ENCODE measurements at places on chromosomes 12 and 14.
A peak's percentile ranks its signal among the peaks of the same experiment; 100 is the strongest.

- no peak for DNase-seq
Measured at GRCh38 chr12:57779736-57780135, 2.9 kb upstream of the TSFM start.

DNA sequence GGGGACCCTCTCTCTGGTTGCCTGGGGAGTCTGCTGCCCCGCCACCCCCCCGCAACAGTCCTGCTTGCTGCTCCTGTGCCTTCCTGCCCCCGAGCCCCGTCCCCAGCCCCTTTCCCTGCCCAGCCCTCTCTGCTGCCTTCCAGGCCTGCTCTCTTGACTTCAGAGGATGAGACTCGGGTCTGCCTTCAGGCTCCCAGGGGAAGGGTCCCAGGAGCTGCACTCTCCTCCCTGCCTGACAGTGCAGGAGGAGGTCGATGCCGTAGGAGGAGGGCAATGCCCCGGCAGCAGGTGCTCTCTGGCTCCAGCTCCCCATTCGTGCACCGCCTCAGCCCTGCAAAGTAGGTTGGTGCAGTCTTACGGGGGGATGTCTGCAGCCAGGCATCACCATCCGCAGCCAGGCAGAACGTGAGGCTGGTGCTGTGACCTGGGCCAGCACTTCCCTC, 185.1 kb upstream of the C14orf180 start:
- no peak for DNase-seq

DNA sequence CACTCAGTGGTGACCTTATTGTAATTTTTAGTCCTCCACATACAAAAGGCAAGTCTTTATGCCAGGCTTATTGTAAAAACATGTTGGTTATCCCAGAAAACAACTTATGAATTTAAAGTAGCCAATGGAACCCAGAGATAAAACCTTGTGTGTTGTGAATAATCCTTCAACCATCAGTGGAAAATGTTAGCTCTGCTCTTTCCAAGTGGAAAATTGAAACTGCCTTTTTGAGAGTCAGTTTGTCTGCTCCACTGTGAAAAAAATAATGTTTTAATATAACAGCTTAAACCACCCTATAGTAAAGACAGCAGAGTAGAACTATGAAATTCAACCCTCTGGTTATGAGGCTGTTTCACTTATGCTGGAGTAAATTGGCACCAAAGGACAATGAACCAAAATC, 112.0 kb downstream of the TTLL5 start:
- no peak for DNase-seq

DNA sequence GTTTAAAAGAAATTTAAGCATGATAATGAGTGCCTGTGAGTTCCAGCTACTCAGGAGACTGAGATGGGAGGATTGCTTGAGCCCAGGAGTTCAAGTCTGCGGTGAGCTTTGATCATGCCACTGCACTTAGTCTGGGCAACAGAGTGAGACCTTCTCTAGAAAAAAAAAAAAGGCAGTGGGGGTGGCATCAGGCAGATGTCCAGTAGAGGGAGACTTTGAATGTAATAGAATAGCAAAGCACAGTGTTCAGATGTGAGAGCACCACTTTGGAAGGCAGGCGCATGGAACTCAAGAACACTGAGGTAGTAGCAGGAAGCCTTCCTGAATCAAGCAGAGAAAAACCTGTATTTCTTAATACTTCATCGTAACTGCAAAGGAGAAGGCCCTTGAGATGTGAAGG, 394.5 kb upstream of the GARIN6 start:
- DNase-seq = no peak

GRCh38 chr14:67683842-67684241, 9.4 kb upstream of the VTI1B start:
- DNase-seq = no peak

- DNase-seq = no peak
Measured at GRCh38 chr12:89084751-89085150, 267.6 kb downstream of the DUSP6 start.

GRCh38 chr12:4434706-4435425, 10.7 kb downstream of the FGF6 start:
- DNase-seq = no peak

GRCh38 chr14:61147831-61148549, 133.1 kb downstream of the TMEM30B start:
- DNase-seq = no peak

GRCh38 chr12:10673659-10674384, at the start of gene STYK1:
Gene STYK1 (minus strand): TSS chr12:10674052. CDS start chr12:10634618, 39,434 bp downstream.
- DNase-seq = peak; percentile 76

DNA sequence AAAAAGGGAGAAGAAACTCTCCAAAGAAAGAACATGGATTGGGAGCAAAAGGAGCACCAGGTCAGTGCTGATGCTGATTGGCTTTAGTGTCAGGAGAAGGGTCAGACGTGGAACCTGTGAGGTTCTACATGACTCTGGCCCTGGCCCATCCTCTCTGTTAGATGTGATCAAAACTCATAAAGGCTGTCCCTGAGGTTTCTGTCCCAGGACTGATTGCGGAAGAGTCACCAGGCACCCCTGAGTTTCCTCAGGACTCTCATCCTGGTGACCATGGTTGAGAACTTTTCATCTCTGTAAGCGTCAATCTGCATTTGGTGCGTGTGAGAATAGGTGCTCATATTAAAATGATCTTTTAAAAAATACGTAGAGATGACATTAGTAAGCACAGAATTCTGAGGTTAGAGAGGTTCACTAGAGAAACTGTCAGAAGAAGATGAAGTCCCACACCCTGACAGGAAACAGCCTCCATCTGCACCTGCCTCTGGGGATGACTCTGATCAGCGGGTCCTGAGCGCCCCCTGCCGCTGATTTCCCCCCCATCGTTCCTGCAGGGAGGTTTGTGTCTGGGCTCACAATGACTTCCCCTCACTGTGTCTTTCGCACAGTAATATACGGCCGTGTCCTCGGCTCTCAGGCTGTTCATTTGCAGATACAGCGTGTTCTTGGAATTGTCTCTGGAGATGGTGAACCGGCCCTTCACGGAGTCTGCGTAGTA, 741.8 kb downstream of the TMEM121 start:
- DNase-seq = no peak

GRCh38 chr12:32124637-32125036, 18.0 kb downstream of the BICD1 start:
- no peak for DNase-seq

- DNase-seq = no peak
Measured at GRCh38 chr12:103810111-103810510, 30.9 kb downstream of the NT5DC3 start.

DNA sequence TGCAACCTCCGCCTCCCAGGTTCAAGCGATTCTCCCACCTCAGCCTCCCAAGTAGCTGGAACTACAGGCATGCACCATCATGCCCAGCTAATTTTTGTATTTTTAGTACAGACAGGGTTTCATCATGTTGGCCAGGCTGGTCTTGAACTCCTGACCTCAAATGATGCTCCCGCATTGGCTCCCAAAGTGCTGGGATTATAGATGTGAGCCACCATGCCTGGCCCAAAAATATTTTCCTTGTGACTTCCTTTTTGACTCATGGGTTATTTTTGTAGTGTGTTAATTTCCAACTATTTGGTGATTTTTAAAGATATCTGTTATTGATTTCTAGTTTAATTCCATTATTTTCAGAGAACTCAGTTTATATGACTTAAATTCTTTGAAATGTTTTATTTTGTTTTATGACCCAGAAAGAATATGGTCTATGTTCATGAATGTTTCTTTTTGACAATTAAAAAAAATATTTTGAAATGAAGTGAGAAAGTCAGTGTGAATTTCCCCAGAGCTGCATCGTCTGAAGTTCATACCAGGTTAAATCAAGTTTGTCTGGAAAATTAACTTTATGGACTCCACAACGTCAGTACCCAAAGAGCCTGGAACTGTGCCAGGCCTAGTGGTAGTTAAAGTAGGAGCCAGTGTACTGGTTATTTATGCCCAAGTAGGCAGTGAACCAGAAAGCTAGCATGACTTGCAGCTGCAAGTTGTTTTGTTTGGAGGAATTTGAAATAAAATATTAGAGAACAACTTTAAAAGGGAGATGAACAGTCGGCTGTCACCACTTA, 2.8 kb upstream of the CDKL1 start:
- DNase-seq = no peak

- DNase-seq = no peak
Measured at GRCh38 chr12:6376870-6377666, 1.7 kb upstream of the SCNN1A start.

DNA sequence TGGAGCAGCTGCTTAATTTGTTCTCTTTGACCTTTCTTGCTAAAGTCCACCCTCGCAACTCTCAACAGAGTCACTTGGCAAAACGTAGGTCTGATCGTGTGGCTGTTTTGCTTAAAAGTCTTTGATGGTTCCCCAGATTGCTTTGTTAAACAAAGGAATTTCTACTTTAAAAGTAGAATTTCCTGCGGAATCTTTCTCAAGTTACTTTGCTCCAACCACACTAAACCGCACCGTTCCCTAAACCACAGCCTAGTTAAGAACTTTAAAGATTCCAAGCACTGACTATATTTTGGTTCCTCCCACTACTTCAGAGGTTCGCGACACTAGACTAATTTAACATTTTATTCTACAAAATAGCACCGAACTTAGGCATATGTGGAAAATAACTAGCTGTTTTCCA, 114.8 kb upstream of the FGD4 start:
- no peak for DNase-seq

GRCh38 chr14:90042496-90043252, 19.1 kb upstream of the KCNK13 start:
- DNase-seq = no peak

DNA sequence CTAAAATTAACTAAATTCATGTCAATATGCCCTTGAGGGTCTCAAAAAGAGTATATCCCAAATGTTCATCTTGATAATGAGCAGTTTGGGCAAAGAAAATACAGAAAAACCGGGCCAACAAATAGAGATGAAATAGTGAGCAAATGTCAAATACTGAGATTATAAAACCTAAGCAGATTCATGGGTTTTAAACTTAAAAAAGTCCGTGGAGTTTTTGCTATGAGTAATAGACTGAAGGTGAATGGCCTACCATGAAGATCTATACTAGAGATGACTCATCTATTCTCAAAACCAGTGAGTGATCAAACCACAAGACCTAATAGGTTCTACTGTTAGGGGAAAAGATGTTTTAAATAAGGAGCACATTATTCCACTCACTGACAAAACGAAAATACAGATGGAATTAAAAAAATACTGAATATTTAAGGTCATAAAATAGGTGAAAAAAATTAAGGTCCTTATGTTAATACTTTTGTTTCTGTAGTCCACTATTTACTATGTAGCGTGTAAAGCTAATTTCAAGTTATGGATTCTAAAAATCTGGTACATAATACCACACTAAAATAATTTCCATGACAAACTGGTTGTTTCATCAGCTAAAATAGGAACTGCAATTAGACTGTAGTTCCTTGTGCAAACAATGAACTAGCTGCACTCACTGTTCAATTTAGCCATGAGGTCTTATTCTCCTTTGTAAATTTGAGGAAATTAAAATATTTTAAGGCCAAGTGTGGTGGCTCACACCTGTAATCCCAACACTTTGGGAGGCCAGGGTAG, 5.0 kb downstream of the HNRNPC start:
- no peak for DNase-seq

- no peak for DNase-seq
Measured at GRCh38 chr14:96951511-96951910, 154.3 kb downstream of the VRK1 start.

GRCh38 chr12:39830852-39831520, 211.4 kb upstream of the ABCD2 start:
- DNase-seq = no peak

GRCh38 chr12:120584343-120585149, 3.3 kb upstream of the POP5 start:
- DNase-seq = no peak

DNA sequence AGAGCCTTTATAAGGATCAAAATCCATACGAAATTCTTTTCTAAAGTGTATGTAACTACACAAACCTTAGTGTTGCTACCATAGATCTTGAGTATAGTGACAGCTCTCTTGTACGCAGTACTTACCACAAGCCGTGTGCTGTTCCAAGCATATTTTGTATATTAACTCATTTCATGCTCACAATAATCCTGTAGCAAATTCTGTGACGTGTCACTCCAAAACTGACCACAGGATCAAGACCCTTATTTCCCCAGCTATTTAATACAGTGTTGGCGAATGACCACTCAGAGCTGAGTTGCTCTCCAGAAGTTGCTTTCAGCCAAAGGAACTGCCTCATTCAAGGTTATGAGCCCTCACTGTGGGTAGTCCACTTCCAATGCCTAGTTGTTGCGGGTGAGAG, 169.8 kb downstream of the BTG1 start:
- DNase-seq = no peak

GRCh38 chr12:121713793-121714192, 1.2 kb downstream of the TMEM120B start:
- no peak for DNase-seq

DNA sequence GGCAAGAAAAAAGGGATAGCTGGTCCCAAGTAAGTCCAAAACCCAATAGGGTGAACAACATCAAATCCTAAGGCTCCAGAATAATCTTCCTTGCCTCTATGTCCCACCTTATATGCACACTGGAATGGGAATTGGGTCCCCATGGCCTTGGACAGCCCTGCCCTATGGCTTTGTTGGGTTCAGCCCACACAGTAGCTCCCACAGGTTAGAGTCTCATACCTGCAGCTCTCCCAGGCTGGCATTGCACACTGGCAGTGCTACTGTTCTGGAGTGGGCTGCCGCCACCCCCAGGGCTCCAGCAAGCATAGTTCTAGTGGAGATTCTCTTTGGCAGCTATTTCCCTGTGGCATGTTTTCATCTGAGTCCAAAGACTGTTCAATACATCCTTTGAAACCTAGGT, 352.4 kb upstream of the CLEC14A start:
- DNase-seq = no peak

GRCh38 chr12:2284321-2284813, 231.6 kb downstream of the CACNA1C start:
- DNase-seq = no peak

- DNase-seq = no peak
Measured at GRCh38 chr12:121875582-121875981, 13.0 kb upstream of the PSMD9 start.

GRCh38 chr14:68476212-68477109, 316.4 kb downstream of the ZFP36L1 start:
- DNase-seq = no peak

DNA sequence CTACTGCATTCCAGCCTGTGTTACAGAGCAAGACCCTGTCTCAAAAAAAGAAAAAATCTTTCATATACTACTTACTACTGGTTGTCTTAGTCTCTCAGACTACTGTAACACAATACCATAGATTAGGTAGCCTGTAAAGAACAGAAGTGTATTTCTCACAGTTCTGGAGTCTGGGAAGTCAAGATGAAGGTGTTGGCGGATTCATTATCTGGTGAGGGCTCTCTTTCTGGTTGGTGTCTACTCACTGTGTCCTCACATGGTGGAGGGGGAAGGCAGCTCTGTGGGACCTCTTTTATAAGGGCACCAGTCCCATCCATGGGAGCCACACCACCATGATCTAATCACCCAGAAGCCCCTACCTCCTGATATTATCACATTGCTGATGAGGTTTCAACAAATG, 14.4 kb downstream of the WDR20 start:
- DNase-seq = no peak

DNA sequence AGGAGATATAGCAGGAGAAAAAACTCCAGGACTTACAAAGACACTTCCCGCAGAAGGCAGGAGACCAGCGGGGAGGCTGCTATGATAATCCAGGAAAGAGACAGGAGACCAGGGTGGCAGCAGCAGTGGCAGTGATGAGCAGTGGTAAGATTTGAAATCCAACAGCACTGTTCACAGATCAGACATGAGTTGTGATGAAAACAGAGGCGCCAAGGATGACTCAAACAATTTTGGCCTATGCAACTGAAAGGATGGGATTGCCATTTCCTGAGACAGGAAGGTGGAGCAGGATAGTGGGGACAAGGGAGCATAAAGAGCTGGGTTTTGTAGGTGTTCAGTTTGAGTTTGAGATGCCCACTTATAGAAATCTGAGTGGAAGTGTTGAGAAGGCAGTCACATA, 108.6 kb upstream of the DYRK2 start:
- no peak for DNase-seq
